ENCODE measurements at places on chromosomes 1 and 21.

DNA sequence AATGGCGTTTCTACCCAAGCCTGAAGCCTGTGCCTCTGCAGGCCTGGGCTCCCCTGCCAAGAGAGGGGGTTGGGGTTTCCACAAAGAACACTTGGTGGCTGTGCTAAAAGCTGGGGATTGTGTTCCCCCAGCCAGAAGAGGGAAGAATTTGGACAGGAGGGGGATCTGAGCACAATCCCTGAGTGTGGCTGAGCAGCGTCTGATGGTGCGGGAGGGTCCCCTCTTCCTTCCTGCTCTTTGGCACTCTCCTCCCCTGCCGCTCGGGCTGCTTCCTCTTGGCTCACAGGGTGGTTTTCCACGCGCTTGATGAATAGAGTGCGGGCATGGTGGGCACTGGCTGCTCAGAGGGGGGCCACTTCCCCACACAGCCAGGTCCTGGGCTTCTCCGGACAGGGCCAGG lies 3.7 kb downstream of the GPR37L1 start:
- no peak for DNase-seq

DNA sequence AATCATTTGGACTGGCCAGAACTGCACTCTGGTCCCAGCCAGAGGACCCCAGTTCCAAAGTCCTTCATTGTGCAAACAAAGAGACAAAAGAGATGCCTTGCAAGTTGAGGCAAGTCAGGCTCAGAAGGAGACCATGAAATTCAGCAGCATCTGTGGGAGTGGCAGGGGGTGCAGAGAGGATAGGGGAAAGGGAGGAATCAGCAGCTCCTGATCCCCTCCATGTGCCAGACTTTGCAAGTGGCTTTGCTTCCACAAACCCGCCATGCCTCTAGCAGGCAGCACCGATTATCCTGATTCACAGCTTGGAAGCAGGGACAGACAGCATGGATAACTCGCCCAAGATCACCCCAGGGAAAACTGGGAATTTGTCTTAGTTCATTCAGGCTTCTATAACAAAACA lies 2.1 kb upstream of the CAPN9 start:
- no peak for DNase-seq

DNA sequence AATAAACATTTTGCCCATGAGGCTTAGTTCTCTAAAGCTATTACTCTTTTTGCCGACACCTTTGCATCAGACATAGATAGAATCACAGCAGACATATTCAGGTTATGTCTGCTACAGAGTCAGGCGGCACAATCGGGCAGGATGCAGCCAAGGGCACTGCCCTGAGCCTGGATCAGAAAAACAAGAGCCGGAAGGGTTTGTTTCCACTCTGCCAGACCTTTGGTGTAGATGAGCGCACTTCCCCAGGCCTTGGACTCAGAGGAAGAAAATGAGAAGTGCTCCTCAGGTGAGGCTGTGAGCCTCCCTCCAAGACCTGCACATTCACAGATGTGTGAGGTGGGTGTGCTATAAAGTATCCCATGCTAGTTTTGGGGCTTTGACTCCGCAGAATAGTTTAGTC lies 43.7 kb downstream of the GNG12 start:
- no peak for DNase-seq

DNA sequence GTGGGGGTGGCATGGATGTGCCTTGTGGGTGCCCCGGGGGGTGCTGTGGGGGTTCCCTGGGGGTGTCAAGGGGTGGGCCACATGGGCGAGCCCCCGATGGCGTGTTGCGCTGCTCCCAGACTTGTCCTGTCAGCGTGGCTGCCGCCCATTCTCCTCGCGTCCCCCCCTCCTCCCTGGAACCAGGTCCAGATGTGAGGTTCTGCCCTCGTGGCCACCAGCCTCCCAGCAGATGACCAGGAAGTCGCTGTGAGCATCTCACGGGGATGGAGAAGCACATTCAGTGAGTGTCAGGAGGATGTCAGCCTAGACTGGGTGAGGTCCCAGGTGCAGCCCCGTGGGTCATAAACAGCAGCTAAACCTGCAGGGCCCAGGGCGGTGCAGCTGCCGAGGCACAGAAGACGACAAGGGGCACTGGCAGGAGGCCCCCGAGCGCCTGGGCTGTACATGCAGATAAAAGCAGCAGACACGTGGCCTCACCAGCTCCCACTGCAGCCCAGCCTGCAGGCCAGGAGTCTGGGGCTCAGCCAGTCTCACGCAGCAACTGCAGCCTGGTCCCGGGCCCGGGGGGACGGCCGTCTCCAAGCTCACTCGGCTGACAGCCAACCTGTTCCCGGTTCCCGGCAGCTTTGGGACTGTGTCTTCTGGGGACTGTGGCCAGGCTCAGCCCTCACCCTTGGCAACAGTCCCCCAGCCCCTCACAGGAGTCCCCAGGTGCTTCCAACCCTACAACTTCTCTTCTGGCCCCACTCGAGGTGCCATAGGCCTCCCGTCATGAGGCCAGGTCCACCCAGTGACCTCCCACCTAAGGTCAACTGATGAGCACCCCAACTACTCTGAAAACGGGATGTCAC lies 17.5 kb upstream of the COL6A2 start:
- DNase-seq, result no peak

DNA sequence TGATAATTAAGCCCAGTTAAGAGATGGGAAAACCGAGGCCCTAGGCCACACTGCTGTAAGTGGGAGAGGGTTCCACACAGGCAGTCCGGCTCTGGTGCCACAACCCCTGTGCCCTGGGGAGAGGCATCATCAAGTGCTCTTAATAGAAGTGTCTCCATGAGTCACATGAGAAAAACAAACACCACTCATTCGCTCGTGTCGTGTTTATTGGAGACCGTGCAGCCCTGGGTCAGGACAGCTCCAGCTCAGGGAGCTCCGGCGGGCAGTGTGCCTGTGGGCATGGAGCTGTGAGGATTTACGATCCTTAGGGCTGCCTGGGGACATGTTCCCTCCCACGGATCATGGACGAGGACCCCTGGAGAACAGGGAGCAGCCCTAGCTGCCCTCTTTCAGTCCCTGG lies 658.5 kb downstream of the AJAP1 start:
- no peak for DNase-seq

GRCh38 chr1:30652152-30652841 lies 71.1 kb downstream of the MATN1 start:
- DNase-seq, result no peak

DNA sequence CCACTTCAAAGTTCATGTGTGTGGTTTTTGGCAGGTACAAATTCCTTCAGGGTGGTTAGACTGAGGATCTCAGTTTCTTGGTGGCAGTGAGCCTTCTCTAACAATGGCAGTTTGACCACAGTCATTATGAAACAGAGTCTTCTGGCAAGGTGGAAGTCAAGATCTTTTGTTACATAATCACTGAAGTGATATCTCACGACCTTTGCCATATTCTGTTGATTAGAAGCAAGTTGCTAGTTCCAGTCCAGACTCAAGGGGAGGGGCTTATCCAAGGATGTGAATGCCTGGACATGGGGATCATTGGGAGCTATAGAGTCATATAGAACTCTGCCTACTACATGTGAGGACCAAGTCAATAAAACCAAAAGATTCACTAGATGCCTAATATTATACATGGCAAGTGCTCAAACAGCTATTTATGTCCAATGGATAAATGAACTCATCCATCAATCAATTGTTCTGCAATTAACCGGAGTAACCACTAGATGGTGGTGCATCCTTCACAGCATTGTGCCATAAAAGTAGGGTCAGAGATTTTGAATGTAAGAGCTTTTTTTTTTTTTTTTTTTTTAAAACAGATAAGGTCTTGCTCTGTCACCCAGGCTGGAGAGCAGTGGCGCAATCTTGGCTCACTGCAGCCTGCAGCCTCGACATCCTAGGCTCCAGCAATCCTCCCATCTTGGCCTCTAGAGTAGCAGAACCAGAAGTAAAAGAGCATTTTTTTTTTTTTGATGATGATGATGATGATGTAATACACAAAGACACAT lies 131.9 kb downstream of the CRB1 start:
- DNase-seq, result no peak

DNA sequence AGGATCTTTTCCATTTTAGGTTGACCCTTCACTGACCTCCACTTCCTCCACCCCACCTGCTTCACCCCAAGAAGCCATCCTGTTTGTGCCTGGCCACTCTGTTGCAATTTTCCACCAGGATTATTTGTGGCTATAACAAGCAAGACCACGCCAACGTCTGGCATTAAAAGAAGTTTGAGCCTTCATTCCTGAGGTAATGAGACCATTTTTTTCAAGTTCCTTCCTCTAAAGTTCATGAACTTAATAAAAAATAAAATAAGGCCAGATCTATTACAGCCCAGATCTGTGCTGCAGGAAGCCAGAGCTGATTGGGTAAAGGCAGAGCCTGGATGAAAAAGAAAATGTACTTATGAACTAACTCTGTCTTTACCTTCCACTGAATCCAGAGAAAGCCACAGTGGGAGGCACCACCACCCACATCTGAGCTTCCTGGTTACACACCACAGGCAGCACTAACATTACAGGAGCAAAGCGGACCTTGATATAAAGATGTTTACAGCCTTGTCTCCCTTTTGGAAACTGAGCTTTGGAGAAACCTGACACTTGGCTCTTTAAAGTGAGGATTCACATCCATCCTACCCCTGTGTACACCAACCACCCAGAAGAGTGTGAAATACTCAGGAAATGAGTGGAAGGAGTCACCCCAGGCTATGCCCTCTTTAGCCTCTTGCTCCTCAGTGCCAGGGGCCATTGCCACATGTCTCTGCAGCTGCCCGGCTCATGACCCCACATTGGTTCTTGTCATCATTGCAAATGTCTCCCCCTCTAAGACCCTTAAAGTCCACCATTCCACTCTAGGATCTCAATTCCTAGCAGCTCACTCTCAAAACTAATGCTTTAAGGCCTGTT lies 293.6 kb downstream of the PLPP3 start:
- no peak for DNase-seq

DNA sequence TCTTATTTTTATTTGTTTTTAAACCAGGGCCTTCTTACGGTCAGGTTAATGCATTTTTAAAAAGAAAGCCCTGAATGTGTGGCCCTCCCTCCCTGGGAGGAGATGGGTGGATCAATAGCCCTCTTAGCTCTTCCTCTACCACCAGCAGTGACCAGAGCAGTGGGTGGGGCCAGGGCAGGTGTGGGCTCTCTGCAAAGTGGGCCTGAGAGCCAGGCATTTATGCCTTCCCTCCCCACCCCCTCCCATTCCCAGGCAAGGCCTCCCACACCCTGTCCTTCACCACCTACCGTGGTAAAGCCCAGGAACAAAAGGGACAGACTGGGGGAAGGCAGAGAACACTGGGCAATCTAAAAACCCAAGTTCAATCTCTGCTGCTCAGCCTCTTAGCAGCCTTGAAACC lies 63.9 kb downstream of the SSBP3 start:
- no peak for DNase-seq

GRCh38 chr1:119371815-119372214 lies 3.2 kb downstream of the HAO2 start:
- DNase-seq, result no peak

- DNase-seq, result no peak
Observed at GRCh38 chr1:35386959-35387358, 118.5 kb downstream of the ZMYM4 start.

DNA sequence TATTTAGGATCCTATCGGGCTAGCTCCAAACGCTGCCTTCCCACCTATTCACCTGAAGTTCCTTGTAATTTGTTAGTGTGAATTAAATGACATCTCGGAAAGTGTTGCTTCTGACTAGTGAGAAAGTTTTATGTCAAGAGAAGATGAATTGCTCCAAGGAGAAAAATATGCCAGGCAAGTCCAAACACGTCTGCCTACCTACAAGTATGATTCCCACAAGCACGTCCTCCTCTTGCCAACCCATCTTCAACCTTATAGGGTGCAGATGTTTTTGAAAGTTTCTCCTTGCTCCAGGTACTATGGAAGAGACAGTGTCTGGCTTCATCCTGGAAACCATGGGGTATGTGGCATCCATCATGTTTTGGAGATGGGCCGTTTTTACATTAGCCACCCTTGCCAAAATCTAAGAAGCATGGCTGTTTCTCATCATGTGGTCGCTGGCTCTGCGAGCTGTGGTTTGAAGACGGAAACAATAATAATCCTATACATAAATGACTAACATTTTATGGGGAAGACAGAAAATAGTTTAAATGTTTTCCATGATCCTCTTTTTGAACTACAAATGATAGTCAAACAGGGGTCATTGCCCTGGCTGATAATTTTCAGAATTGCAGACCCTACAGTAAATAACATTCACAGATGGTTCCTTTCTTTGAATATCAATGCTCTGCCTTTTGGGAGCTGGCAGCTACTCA lies 505.8 kb downstream of the SMYD3 start:
- no peak for DNase-seq

DNA sequence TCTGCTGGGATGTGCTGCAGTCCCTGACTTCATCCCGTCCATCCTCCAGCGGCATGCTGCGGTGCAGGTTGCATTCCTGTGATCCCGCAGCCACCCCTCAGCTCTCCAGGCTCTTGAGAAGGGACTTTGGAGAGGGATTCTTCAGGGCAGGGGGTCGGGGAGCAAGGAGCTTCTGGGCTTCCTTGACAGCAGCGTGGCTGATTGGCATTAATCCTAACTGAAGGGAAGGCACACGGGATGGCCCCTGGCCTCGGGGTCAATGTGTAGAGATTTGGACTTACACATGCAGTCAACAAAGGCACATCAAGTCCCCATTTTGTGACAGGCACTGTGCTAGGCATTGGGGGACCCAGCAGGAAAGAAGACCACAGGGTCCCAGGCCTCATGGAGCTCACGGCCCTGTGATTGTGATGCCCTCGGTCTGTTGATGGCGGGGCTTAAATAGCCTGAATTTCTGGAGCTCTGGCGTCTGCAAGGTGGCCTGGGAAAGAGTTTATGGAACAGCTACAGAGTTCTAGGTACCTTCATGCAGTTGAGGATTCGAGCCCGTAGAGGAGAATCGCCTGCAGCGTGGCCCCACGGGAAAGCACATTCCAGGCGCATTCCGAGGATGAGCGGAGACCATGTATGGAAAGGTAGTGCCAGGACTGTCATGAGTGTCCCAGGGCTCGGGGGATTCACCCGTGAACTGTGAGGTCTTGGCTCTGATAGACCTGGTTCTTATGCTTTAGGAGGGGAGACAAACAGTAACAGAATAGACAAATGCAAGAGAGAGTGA lies 20.1 kb downstream of the PSEN2 start:
- DNase-seq, result no peak

- DNase-seq, result no peak
Observed at GRCh38 chr1:116763787-116764465, 9.7 kb downstream of the CD2 start.

GRCh38 chr1:10288029-10288615 lies 77.8 kb downstream of the KIF1B start:
- no peak for DNase-seq

DNA sequence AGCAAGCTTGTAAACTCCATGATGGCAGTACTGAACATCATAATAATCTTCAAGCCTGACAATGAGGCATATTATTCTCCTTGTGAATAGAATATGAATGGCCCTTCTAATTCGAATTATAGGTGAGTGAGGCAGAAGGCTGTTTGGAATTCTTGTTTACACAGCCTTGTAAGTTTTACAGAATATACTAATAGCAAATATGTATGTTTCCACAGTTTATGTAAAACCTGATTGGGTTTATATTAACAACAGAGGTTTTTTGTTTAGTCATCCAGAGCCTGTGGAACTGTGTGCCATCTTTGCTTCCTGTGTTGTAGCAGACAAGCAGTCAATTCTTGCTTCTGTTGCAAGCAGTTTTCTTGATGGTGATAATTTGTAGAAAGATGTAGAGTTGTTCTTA lies 8.0 kb downstream of the OSBPL9 start:
- DNase-seq, result no peak

Measured in stimulated activated CD8-positive, alpha-beta memory T cell treated with anti-CD3 and anti-CD28 coated beads, Interleukin-2, amount 100 ng/mL, for 48 hours (primary cell).